ENCODE measurements at places on chromosomes 11 and 22.

DNA sequence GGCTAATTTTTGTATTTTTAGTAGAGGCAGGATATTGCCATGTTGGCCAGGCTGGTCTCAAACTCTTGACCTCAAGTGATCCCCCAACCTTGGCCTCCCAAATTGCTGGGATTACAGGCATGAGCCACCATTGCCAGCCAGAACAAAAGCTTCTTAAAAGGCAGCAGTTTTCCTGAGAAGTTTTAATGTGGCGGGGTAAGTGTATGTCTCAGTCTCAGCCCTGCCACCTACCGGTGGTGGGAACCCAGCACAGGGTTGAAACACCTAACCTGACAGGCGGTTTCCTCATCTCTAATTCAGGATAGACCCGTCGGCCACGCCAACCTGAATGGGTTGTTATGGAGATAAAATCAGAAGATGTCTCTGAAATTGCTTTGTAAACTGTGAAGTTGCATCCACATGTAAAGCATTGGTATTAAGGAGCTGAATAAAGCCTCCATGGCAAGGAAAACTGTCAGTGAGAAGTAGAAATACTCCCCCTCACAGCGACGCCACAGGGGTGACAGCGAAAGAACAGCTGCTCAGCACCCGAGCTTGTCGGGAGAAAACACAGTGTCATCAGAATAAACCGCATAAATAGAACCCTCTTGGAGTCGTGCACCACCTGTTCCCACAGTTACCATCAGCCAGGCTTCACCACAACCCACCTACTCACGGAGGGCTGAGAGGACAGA is 165.9 kb upstream of the NCAM1 start:
- DNase-seq, result peak; percentile 22

DNA sequence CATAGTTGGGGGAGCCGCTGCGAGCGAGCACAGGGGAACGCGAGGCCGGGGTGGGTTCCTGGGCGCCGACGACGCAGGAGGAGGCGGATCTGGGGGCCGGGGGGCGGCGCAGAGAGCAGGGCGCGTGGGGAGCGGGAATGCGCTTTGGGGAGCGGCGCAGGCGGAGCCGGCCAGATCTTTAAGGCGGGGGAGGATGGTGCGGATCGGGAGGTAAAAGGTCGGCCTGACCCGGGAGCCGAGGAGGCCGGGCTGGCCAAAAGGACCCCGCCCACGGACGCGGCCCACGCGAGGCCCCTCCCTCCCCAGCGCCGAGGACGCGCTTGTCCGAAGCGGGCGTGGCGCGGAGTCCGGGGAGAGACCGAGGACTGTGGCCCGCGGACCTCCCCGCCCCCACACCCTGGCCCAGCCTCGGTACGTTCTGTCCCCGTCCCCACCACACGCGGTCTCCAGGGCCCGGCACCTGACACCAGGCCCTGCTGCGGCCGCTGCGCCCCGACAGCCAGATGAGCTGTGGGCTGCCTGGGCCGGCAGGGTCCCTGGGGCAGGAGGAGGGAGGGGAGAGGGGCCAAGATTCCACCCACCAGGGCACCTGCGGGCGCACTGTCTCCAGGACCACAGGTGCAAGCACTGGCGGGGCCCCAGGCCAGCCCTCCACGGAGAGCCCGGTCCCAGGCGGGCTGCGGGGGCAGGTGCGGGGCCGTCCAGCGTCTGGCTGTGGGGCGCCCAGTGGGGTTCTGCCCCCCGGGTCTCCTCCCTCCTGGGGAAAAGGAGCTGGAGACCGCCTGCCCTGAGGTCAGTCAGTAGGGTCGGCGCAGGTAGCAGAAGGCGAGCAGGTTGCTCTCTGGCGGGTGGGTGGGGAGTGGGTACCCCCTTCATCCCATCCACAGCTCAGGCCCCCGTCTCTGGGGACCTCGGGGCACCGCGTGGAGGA is 10.9 kb downstream of the PIM3 start:
- peak; percentile 7 for DNase-seq

DNA sequence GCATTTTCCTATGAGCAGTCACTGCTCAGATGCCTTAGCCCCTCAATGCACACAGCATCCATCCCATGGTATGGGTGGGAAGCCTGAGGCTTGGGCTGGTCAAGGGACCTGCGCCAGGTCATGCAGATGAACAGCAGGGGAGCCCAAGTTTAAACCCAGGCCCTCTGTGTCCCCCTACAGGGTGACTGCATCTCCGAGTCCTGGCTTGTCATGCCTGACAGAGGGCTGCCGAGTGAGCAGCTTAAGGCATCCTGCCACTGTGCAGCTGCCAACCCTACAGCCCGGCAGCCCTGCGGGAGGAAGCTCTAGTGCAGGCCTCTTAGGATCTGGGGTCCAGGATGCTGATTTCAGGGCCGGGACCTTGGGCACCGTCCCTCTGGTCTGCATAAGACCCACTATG is 10.0 kb downstream of the IL2RB start:
- no peak for DNase-seq

GRCh38 chr11:6875761-6876160 is 664 bp upstream of the OR10A4 start:
- DNase-seq, result no peak

- DNase-seq, result no peak
Observed at GRCh38 chr11:108111126-108111525, 10.2 kb upstream of the ACAT1 start.

DNA sequence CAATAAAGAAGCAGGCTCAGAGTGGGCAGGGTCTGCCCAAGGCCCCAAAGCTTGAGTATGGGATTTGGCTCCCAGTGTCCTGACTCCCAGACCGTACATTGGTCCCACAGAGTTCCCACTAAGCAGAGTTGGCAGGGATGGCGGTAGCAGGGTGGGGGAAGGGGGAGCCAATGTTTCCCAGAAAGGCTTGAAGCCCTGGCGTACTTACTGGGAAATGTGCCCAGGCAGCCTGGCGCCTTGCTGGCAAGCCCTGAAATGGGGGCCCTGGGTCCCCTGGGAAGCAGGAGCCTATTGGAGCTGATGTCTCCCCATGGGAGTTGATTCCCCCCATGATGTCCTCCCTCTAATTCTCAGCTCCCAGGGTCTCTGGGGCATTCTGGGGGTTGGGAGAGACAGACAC is 9.3 kb downstream of the ARHGEF17 start:
- no peak for DNase-seq
